ENCODE measurements at places on chromosomes 3 and 15.

DNA sequence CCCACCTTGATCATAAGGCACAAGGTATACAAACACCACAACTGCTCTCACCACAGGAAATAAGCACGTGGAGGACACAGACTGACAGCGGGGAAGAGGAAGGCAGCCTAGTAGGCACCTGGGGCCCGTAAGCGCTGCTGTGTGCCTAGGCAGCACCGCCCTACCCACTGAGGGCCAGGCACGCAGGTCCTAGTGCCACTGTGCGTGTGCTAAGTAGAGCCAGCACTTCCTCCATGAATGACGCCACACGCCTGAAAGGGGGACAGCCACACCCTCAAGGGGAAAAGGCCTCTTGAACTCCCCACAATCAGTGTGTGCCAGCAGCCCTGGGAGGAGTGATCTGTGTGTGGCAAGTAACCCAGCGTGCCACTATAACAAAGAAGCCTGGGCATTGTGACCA is 73.0 kb downstream of the ATP1B3 start:
- DNase-seq, result no peak

DNA sequence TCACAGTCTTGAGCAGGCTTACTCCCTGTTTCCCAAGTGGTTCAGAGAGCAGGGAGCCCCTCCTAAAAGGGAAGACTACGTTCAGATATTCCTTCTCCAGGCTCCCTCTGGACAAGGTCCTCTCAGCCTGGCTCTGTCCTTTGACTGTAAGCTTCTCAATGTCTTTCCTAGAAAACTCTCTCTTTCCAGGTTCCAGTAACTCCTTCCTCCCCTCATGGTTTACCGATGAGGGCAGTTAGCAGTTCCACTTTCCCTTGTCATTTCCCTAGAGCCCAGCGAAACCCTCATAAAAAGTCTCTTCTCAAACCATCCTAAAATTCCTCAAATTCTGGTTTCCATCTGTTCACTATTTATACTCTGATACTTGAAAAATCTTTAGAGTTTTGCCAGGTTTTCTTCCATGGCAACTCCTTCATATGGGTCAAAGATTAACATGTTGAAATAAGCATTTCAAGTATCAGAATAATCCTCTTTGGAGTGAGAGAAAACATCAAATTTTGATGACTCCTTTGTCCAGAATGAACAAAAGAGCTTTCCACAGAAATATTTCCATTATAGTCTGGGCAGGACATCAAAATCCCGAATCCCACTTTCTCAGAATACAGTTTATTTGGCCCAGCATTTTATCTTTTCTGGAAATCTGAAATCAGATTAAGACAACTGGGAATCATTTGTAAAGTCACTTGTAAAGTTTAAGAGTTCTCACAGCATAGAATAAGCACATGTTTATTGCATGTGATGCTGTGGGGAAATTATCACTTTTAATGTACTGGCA is 599.4 kb downstream of the UNC13C start:
- no peak for DNase-seq

GRCh38 chr3:13966302-13966701 is 86.4 kb upstream of the WNT7A start:
- no peak for DNase-seq

- DNase-seq, result no peak
Observed at GRCh38 chr15:29102911-29103823, 166.5 kb downstream of the NSMCE3 start.

DNA sequence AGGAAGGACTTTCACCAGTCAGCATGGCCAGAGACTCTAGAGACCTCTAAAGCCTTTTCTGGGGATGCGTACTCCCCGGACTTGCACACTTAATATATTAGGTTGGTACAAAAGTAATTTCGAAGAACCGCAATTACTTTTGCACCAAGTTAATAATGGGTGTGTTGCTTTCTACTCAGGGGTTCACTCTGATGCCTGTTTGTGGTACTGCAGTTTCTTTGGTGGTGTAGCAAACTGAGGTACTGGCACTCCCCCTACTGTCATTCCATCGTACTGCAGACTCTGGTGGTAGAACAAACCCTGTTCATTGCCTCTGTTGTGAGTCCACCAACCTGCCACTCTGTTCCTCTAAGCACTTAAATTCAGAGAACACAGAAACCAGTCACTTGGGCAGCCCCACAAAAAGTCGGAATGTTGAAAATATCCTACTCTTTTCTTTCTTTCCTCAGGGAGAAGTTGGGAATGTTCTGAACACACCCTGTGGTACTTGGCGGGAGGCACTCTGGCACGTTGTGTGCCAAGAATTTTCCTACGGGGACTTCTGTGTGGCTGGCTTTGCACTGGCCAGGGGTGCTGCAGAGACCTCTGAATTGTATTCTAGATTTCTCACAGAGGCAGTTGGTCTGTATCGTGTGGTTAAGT is 46.3 kb downstream of the GABRG3 start:
- DNase-seq, result peak; percentile 84

DNA sequence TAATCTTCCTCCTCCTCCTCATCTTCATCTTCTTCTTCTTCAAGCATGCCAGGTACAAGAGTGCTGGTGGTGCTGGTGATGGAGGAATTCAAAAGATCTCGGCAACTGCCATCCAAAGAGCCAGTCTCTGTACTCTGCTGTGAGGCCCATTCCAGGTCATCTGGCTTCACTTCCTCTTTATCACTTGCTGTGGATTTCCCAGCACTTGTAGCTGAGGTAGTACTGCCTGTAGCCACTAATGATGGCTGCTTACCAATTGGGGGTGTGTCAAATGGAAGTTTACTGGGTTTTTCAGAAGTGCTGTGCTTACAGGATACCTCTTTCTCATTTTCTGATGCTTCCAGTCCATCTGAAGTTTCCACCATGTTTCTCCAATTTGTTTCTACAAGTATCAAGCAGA is 28.8 kb upstream of the SHC4 start:
- DNase-seq, result no peak

DNA sequence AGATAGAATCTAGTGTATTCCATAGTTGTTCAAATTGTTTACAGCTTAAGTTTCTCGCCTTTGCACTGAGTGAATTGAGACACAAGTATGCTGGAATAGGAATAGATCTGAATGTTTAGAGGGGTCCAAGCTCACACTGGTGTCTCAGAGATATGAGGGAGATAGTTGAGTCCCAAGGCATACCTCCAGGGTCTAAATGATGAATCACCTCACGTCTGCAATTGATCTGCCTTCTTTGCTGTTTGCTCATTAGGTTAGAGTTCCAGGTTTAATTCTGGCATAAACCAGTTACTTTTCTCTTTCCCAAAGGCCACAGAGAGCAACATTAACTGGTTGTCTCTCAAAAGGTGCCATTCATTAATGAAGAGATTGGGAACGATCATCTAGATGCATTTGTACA is 106.3 kb upstream of the MME start:
- no peak for DNase-seq

DNA sequence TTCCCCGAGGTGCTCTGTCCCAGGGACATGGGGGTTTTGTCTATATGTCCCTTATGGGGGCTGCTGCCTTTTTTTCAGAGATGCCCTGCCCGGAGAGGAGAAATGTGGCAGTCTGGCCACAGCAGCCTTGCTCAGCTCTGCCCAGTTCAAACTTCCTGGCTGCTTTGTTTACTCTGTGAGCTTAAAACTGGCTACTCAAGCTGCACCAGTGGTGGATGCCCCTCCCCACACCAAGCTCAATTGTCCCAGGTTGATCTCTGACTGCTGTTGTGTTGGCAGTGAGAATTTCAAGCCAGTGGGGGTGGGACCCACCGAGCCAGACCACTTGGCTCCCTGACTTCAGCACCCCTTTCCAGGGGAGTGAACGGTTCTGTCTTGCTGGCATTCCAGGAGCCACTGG is 188.9 kb downstream of the STXBP5L start:
- no peak for DNase-seq
